ENCODE measurements at places on chromosomes 11 and 22.

GRCh38 chr11:2139621-2140337 is 590 bp upstream of the IGF2 start:
- DNase-seq, result no peak

DNA sequence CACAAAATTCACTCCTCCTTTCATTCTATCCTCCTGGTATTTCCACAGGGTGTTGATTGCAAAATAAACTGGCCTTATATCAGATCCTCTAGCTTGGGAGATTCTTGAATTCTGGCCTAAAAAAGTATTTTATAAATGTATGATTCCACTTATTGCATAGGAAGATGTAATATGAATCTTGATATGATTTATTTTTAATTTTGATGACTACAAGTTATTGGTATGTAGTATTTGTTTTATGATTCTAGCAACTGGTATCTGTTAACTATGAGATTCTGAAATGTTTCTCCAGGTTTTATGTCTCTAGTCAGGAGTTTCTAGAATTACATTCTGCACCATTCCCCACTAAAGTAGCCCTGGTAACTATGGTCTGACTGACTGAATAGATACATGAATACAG is 373.9 kb upstream of the C11orf87 start:
- no peak for DNase-seq

- DNase-seq, result peak; percentile 57
Observed at GRCh38 chr11:115580927-115581680, 76.9 kb upstream of the CADM1 start.

DNA sequence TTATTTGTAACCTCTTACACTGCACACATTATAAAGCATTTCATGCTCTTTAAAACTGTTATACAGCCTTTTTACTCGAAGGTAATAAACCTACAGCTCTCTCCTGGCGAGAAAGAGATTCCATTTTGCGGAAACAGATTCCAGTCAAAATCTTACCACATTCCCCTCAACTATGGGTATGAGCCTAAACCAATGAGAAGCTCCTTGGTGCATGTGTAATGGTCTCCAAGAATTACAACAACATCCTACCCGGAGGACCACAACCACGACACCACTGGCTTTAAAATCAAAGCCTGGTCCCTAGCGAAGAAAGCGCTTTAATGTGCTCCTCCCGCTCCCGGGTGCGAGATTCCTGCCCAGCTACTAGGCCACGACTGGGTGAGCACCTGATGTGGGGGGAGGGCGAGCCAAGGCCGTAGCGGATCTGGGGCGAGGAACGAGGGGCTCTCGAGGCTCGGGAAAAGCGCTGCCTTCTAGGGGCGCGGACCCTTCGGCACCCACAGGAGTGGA is 821 bp downstream of the CELF1 start:
- peak; percentile 34 for DNase-seq

DNA sequence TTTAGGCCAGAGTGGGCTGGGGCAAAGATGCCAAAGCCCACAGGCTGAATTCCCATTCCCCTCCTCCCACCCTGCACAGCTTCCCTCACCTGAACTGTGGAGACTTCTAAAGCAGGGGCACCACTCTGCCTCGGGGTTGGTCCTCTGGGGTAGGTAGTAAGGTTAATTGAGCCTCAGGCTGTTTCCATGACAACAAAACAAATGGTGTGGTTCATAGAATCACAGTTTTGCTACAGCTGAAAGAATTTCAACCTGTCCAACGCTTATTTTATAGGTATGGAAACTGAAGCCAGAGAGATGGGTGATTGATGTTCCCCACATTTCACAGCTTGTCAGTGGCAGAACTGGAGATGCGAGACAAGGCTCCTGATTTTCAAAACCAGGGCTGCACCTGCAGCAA is 109.5 kb downstream of the SNX19 start:
- DNase-seq, result peak; percentile 35

- peak; percentile 20 for DNase-seq
Observed at GRCh38 chr11:118314988-118315411, 10.5 kb downstream of the CD3E start.

- DNase-seq, result no peak
Observed at GRCh38 chr11:34787348-34787747, 128.8 kb downstream of the APIP start.

DNA sequence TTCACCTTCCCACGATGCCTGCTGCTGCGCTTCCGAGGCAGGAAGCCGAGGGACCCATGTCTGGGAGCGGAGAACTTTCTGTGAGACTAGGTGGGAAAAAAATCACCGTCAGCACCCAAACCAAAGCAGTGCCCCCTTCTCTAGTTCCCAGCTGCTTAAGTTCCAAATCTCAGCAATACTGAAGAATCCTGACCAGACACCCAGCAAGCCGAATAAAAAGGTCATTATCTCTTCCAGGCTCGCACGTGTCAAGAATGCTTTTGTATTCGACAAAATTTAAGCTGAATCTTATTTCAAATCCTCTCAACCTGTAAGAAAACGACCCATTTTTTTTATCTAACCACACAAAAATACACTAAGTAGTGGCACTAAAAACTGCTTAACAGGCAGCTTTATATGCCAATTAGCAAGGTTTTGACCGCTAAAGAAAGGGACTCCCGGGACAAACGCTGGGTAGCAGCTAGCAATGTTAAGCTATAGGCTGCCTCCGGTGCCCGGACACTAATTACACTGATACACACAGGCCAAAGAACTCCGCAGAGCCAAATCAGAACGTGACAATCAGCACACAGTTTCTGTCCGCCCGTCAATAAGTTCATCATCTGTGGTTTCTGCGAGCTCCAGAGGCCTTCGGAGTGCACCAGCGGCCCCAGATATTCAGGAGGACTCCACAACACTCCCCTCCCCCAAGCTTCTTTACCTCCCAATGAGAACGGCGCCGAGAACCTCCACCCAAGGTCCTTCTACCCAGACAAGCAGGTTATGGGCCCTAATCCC is 728 bp downstream of the RPL3 start:
- DNase-seq, result peak; percentile 30

DNA sequence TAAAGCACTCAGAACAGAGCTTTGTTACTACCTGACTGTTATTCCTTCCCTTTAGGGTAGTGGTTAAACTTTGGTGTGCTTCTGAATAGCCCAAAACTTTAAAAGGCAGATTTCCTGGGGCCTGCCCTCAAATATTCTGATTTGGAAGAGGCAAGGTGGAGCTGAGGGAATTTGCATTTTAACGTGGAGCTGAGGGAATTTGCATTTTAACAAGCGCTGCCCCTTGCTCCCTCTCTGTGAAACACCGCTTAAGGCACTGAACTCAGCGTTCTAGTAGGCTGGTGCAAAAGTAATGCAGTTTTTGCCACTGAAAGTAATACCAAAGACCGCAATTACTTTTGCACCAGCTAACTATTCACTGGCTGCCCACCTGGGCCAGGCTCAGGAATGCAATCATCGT is 35.0 kb downstream of the TPST2 start:
- DNase-seq, result no peak

DNA sequence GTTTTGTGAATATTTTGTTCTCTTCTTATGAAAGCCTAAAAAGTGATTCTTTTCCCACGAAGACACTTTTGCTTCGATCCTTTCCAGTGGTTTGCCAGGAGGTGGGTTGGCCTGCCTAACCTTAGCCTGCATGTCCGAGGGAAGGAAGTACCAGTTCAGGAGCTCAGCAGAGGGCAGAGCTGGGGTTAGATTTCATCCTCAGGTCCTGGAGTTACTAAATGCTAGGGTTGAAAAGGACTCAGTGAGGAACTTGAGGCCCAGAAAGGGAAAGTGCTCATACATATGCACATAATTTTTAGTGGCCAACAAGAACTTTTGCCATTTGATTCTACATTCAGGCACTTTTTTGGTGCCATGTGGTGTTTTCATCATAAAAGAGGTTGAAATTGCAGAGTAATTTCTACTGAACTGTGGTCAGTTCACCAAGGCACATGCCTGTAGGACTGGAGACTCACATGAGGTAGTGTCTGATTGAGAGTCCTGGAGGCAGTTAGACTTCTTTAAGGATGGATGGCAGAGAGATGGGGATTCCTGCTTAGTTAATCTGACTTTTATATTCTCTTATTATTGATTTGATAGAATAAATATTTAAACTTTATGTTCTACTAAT is 36.7 kb downstream of the NCAM1 start:
- DNase-seq, result no peak

GRCh38 chr11:57751676-57752253 is at the start of gene BTBD18:
TSS of gene BTBD18 (minus strand) at chr11:57751819. CDS start at chr11:57751188, 631 bp downstream.
- DNase-seq, result peak; percentile 28

DNA sequence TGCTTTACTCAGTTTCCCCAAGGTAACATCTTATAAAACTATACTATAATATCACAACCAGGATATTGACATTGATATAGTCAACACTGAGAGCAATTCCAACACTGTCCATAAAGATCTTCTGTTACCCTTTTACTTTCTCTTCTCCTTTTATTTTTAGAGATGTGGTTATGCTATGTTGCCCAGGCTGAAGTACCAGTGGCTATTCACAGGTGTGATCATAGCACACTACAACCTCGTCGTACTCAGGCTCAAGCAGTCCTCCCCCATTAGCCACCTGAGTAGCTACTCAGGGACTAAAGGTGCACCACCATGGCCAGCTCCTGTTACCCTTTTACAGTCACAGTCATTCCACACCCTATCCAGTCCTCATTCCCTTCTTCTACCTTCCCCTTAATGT is 119.7 kb downstream of the CWF19L2 start:
- DNase-seq, result no peak

DNA sequence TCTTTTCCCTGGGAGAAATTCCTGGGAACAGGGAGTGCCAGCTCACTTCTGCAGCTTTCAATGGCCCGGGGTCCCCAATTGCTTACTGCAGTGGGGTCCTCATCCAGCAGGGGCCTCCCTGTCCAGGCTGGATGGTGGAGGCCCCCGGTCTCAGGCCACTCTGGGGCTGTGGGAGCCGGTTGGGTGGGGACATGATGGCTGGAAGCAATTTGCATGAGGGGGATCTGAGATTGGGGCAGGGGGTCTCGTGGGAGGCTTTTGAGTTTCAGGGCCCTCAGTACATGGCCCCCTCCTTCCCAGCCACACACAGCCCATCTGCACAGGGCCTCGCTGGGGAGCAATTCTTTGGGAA is 25.2 kb downstream of the MRGPRD start:
- no peak for DNase-seq

DNA sequence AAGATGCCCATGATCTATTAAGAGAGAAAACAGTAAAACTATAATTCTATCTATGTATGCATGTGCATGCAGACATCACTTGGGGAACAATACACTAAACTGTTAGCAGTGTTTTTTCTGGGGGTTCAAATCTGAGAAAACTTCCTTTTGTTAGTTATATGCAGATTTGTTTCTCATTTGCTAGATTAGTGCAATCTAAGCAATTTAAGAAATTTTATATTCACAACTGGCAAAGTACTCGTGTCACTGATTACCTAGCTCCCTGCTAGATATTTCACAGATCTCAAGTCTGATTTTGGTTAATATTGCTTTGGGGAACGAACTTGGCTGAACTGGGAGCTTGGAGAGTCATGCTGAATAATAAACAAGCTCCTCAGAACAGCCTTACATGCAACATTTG is 14.9 kb upstream of the OSBP start:
- no peak for DNase-seq

DNA sequence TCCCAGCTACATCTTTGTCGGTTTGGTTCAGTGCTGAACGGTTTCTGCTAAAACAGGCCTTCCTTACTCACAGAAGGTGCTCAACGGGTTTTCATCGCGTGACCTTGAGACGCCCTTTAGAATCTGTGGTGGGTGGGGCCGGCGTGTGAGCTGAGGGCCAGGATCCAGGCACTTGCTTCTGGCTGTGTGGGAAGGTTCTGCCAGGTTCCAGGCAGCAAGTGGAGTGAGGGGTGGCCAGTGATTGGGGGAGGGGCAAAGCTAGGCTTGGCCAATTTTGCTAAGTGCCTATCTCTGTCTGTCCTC is 35.2 kb downstream of the KCNJ4 start:
- no peak for DNase-seq

- peak; percentile 60 for DNase-seq
Observed at GRCh38 chr11:120401506-120401905, 65.3 kb downstream of the ARHGEF12 start.

GRCh38 chr11:5625281-5625680 is 480 bp downstream of the TRIM34 start:
- DNase-seq, result no peak

DNA sequence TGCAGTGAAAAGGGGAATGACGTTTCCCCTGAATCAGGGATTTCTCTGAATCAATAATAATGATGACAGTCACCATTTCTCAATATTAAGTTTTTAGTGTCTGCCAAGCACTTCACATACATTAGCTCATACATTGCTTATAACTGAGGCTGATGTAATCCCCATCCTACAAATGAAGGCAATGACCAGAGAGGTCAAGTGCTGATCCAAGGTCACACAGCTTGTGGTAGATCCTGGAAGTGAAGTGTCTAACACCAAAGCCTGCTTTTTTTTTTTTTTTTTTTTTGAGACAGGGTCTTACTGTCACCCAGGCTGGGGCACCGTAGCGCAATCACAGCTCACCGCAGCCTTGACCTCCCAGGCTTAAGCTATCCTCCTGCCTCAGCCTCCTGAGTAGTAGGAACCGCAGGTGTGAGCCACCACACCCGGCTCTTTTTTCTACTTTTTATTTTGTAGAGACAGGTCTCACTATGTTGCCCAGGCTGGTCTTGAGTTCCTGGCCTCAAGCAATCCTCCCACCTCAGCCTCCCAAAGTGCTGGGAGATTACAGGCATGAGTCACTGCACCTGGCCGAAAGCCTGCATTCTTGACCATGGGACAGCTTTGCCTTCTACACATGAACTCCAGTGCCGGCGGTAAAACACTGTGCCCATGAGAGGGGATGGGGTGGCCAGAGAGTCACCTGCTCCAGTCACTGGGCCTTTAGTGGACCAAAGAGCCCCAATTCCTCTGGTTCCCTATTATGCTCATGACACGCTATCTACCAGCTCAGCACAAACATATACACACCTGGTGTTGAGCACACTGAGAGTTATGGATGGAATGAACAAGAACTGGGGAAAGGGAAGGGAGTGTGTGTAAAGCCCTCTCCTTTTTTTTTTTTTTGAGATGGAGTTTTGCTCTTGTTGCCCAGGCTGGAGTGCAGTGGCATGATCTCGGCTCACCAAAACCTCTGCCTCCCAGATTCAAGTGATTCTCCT is 17.4 kb downstream of the ARHGAP1 start:
- no peak for DNase-seq

GRCh38 chr11:109123816-109124787 is 297.9 kb upstream of the C11orf87 start:
- no peak for DNase-seq

- no peak for DNase-seq
Observed at GRCh38 chr22:46764779-46765485, 2.5 kb downstream of the TBC1D22A start.

- DNase-seq, result peak; percentile 60
Observed at GRCh38 chr11:34262531-34263081, 95.2 kb downstream of the ABTB2 start.

GRCh38 chr11:364991-365725 is 4.1 kb upstream of the B4GALNT4 start:
- DNase-seq, result no peak

GRCh38 chr22:42611051-42611450 is 3.6 kb downstream of the POLDIP3 start:
- no peak for DNase-seq

GRCh38 chr11:109808569-109808968 is 284.6 kb upstream of the ZC3H12C start:
- no peak for DNase-seq

- DNase-seq, result no peak
Observed at GRCh38 chr11:65016705-65017104, 2.7 kb downstream of the ARL2 start.
